ENCODE measurements at places on chromosomes 1 and 21.

DNA sequence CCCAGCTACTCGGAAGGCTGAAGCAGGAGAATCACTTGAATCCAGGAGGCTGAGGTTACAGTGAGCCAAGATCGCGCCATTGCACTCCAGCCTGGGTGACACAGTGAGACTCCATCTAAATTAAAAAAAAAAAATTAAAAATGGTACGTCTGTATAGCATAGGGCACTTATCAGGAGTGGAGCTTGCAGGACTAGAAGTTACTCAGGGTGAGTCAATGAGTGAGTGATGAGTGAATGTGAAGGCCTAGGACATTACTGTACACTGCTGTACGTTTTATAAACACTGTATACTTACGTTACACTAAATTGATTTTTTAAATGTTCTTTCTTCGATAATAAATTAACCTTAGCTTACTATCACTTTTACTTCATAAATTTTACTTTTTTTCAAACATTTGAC is 183.6 kb downstream of the NR5A2 start:
- DNase-seq, result no peak

DNA sequence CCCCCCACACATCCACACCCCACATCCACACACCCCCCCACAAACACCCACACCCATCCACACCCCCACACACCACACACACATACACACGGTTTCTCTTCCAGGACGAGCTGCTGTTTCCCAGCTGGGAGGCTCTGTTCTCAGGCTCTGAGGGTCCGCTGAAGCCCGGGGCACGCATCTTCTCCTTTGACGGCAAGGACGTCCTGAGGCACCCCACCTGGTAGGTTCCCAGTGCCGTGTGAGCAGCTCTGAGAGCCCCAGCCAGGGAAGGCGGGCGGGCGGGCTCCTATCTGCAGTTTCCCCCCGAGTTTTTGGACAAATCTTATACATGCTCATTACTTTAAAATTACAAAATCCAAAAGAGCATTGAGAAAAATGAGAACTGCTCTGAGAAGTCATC is 31.2 kb downstream of the SLC19A1 start:
- DNase-seq, result no peak

DNA sequence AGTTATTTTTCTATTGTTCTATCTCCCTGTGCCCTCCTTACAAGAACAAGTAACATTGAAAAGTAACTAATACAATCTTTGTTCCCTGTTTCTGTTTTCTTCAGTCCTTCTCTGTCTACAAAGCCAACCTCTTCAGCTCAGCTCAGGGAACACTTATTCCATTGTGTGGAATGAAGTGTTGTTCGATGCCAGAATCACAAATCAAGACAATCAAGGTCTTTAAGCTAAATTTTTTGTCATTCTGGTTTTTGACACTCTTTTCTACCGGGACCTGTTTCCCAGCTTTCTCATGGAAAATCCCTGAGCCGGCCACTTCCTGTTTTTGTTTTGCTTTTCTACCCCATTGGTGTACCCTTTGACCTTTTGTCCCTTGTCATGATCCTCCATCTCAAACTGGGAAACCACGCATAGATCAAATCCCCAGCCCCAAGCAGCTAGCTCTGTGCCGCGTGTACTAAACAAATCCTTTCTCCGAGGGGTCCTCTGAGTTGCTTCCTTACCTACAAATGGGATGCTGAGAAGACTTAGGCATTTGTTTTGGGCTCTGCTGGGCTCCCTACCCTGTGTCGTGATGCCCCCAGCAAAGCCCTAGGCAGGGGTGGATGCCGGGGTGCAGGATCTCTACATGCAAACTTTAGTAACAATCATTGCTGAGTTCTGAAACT is 141.8 kb downstream of the TOMM20 start:
- DNase-seq, result peak; percentile 96

- DNase-seq, result no peak
These were observed 25.2 kb downstream of the EVA1C start for GRCh38 chr21:32437729-32438128.

DNA sequence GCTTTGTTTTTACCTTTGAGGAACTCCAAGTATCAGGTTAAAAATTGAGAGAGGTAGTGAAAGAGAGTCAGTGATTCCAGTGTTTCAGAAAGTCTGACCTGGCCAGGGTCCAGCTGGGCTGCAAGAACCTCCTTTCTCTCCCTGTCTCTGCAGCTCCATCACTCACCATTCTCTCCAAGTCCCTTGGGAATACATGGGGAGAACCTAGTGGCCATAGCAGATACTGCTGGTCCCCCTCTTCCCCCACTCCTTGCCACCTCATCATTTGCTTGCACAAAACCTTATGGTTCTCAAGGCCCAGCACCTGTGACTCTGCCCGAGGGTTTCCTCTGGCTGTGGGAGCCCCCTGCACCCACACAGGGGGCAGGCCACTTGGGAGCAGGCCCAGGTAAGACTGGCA is 279.5 kb downstream of the KIF26B start:
- no peak for DNase-seq

GRCh38 chr1:8118031-8118451 is 91.9 kb upstream of the ERRFI1 start:
- DNase-seq, result no peak

DNA sequence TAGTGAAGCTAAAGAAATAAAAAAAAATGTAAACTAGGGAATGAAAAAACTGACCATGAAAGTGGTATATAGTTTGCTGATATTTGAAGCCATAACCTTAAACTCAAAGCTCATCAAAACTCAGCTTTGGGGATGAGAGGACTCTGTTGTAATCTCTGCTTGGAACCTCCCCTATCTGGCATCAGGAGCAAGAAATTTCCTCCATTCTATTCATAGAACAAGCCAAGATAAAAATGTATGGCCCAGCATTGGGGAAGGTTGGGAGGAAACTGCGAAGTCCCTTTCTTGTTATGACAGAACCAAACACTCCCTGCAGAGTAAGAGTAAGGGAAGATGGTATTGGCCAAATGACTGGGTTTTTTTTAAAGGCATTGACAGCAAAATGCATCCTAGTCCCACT is 35.6 kb downstream of the MCOLN2 start:
- no peak for DNase-seq

- DNase-seq, result peak; percentile 54
These were observed 430.8 kb upstream of the C1orf87 start for GRCh38 chr1:60504206-60504840.

DNA sequence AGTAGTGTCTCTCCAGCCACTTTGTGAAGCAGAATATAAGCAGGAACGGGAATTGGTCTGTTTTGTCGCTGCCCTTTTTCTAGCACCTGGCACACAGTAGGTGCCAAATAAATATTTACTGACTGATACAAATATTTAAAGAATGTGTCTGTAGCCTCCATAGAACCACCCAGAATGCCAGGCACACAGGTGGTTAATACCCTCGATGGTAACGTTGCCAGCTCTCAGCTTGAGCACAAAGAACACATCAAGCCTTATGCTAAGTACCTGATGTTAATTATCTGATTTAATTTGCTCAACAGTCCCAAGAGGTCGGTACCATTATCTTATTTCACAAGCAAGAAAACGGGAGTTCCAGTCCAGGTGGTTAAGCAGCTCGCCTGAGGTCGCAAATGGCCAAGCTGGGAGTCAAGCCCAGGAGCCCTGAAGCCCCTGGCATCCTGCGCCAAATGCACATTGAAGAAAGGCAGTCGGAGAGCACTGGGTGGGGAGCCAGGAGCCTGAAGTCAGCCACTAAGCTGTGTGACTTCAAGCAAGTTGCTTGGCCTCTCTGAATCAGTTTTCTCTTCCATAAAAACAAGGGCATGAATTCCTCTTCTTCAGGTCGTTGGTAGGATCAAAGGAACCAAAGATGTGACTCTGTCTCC is 26.4 kb downstream of the HSPG2 start:
- no peak for DNase-seq

DNA sequence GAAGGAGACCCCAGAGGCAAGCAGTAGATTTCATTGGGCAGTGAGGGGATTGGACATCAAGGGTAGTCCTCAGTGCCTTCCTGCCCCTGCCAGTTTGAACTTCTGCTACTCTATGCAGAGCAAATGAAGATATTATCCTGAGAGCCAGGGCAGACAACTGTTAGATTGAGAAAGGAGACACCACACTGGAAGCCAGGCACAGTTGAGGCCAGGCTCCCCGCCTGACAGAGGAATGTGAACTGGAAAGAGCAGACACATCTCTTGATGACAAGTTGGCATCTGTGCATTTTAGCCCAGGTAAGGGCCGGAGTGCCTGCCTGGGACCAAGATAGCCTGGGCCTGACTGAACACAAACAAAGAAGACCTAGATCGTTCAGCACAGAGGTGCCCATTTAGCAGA is 16.0 kb downstream of the SH3BGR start:
- no peak for DNase-seq

GRCh38 chr1:61109158-61109557 is 26.8 kb downstream of the NFIA start:
- no peak for DNase-seq

- DNase-seq, result peak; percentile 75
These were observed 170.2 kb upstream of the NFIA start for GRCh38 chr1:60911966-60912697.

DNA sequence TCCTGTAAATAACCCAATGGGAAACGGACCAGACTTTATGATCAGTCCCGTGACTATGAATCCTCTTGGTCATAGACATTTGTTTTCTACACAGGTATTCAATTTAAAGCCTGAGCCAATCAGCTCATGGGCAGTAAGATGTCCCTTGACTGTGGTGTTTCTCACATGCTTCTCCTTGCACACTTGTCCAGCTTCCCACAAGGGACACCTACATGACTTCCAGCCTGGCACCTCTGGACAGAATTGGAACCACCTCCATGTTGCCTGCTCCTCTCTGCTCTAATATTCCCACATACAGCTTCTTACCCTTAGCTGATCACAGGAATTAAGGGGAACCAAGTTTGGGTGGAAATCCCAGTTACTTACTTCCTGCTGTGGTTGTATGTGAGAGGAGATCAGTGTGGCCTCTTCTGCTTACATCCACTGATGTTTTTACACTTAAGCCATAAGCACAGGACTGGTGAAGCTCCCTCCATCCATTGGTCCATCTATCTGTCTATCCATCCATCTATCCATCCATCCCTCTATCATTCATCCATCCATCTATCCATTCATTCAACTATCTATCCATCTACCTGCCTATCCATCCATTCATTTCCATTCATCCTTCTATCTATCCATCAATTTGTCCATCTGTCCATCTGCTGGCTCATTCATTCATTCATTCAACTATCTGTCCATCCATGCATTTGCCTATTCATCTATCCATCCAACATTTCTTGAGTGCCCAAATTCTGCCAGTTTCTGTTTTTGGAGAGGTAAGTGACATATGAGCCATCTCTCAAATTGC is 16.4 kb downstream of the RUNX1 start:
- no peak for DNase-seq

- DNase-seq, result peak; percentile 24
These were observed 33.8 kb downstream of the MFSD2A start for GRCh38 chr1:39988618-39989343.

- no peak for DNase-seq
These were observed 744 bp upstream of the DDX20 start for GRCh38 chr1:111754984-111755330.

DNA sequence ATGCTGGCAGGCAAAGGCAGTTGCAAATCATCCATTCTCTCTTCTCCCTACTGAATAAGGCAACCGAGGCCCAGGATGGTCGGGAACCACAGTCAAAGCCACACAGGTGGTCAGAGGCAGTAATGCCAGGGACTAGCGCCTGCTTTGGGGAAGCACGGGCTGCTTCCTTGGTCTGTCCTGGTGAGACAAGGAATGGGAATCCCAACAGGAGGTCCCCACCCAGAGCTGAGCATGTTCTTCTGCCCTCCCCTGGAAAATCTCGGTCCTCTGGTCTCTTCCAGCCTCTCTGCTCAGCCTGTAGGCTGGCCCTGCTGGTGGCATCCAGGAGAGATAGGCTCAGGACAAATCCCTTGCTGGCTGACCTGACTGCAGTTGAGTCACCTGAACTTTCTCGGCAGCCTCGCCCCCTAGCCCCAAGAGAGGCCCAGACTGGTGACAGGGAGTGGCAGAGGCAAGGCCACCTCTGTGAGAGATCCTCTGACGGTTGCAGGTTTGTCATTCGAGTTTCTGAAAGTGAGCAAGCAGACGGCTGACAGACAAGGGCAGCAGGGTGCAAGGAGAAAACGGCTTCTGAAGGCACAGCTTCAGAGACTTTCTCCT is 5.8 kb downstream of the OLIG1 start:
- DNase-seq, result no peak

- no peak for DNase-seq
These were observed 33.4 kb downstream of the IGFN1 start for GRCh38 chr1:201223852-201224665.

DNA sequence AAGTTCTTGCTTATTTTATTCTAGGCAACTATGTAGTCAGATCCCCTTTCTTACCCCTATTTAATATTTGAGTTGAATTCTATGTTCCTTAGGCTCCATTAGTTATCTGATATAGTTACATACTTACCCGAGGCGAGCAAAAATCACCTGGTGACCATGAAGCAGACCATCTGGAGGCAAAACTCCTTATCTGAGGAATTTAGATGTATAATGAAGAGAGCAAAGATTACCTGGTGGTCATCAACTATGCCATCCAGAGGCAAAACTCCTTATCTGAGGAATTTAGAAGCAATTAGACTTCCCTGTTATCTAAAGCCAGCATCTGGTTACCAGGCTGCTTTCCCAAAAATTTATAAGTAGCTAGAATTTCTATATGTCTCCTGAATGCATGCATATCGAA is 129.9 kb downstream of the PATJ start:
- no peak for DNase-seq

DNA sequence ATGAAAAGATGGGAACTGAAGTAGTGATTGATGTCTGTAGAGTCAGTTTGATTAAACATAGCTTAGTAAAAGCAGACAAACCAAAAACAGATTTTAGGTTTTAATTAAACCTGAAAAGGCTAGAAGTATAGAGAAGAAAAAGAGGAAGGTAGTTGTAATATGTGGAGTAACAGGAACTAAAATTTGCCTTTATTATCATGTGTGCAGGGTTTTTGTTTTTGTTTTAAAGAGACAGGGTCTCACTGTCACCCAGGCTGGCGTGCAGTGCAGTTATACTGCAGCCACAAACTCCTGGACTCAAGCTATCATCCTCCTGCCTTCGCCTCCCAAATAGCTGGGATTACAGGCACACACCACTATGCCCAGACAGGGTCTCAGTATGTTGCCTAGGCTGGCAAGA is 6.0 kb downstream of the TOR1AIP1 start:
- no peak for DNase-seq
